ENCODE measurements at places on chromosomes 13 and 19.

DNA sequence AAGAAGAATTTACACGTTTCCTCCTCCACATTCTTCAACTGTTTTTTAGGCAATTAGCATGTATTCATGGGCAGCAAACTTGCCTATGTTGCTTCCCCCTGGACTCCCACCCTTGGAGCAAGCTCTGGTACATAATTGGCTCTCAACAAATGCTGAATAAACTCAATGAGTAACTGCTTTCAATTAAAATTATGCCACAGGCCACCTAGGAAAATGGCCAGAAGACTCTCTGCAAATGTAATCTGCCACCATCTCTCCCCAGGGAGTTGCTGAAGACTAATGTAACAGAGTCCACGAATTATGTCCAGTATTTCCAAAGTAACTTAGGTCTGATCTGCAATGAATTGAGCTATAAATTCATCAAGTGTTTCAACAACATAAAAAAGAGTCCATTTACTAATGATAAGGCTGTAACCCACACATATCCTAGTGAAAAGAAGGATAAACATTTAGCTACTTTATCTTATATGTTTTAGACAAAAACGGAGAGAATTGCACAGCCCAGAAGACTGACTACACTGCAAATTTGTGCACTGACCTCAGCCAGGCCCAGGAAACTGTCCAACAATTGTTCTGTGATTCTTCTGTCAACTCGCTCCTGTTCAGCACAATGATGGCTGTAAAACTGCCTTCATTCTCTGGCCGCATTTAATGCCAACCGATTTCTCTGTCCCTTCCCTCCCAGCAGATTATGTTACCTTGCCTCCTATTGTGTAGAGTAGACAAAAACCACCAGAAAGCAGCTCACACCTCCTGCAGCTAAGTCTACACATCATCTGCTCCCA, 808.6 kb upstream of the ARGLU1 start:
- DNase-seq: no peak

- DNase-seq: no peak
These were observed 29.9 kb downstream of the CEBPG start for GRCh38 chr19:33403221-33403972.

DNA sequence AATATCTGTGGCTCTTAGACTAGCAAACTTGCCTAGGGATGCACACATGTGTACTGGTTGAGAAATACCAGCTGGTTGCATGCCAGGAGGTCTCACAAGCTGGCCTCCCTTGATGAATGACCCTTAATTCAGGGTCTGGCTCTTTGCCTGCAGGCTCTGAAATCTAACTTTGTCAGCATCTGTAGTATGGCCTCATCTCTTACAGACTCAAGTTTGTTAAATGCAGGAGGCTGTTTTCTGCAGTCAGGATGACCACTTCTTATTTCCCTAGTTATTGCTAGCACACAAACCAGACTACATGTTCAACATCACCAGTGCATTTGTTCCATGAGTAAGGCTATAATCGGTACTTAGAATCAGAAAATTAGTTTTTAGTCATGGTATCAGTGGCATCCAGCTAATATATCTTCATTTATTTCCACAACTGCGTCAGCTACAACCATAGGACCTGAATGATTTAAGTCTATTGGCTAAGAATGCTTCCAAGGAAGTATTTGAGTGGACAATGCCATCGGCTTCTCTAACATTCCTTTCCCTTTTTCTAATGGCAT, 23.3 kb upstream of the POSTN start:
- no peak for DNase-seq

- DNase-seq: no peak
These were observed 9.8 kb downstream of the TPT1 start for GRCh38 chr13:45331123-45331619.

DNA sequence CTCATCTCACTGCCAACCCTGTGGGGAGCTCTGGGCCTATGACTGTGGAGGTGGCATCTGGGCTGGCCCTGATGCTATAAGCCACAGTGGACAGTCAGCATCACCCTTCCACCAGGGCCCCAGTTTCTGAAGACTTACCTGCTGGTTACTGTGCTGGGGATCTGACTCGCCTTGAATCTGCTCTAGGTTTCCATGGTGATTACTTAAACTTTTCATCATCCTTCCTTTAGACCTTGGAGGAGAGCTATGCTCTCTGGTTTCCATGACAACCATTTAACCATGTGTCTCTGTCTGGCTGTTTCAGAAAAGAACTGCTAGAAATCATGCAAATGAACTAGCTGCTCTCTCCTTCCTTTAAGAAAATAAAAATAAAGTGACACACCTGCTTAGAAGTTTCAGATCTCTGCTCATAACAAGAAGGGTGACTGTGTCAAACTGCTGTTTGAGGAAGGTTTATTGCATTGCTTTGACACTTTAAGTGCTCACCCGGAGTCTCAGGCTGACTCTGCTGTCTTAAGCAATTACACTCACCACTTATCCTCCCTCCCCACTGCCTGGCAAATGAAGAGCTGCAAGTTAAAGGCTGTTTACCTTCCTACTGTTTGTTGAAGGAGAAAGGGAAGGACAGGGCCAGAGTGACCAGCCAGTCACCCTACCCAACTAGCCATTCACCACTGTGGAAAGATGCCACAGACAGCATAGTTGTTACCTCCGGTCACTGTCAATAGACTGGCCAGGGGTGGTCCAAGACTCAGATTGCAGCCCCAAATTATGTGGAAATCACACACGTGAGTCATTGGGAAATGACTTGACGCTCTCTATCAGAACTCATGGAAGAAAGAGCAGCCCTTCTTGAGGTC, 87.6 kb downstream of the HSPH1 start:
- DNase-seq: peak; percentile 46

GRCh38 chr19:9858766-9859165, 23.6 kb downstream of the PIN1 start:
- no peak for DNase-seq

GRCh38 chr13:97460004-97460775, 26.2 kb downstream of the RAP2A start:
- DNase-seq: no peak

DNA sequence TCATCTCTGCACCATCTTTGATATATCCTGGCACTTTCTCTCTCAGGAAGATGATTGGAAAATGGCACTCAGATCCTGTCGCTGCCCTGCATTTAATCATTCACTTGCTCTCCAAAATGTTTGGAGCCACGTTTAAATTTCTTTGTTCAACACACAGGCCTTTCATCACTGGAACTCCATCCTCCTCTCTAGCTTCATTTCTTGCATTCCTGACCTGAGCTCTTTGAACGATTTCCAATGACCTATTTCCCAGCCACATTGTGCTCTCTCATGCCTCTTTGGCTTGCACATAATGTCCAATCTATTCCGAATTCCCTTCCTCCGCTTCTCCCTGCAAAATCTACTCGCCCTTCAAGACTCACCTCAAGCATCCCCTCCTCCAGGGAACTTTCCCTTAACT, 287.4 kb upstream of the NBEA start:
- no peak for DNase-seq

DNA sequence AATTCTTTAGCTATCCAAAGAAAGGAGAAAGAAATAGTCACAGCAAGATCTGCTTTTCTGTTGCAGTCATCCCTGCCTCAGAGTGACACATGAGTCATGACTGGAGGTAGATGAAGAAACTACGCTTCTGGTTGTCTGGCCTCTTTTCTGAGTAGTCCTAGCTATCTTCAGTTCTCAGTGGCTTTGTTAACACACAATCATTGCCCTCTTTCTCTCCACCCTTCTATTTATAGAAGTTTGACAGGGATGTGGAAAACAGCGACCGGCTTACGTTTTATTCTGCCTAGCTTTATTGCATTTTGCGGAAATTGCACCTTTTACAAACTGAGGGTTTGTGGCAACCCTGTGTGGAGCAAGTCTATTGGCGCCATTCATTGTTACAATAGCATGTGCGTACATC, 26.7 kb downstream of the SPATA13 start:
- no peak for DNase-seq

DNA sequence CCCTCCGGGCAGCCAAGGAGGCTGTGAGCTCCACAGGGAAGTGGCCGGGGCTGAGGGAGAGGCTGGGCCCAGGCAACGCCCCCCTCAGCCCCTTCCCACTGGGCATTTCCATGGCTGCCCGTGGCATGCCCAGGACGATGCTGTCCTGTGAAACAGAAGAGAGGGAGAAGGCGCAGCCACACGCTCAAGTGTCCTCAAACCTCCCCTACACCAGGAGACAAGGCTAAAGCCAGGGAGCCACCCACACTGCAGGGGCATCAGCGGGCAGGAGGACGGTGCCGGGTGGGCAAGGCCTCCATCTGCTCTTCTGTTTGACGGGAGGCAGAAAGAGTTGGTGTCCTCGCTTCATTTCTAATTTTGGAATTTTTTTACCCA, 14.2 kb upstream of the PROZ start:
- no peak for DNase-seq

DNA sequence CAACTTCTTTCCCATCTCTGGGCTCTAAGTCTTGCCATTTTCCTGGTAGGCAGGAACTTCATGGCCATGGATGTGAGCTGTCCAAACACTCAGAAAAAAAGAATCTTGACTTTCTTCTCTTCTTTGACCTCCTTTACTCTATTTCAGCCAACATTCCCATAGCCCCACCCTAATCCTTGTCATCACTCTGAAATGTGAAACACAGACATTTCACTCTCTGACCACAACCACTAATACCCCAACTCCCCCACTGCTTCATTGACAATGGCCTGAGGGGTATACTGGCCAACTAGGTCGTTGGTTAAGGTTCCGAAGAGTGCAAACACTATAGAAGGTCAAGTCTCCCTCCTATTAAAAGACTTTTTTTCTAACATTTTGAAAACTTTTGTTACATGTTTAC, 4.7 kb upstream of the CYP2A13 start:
- no peak for DNase-seq

DNA sequence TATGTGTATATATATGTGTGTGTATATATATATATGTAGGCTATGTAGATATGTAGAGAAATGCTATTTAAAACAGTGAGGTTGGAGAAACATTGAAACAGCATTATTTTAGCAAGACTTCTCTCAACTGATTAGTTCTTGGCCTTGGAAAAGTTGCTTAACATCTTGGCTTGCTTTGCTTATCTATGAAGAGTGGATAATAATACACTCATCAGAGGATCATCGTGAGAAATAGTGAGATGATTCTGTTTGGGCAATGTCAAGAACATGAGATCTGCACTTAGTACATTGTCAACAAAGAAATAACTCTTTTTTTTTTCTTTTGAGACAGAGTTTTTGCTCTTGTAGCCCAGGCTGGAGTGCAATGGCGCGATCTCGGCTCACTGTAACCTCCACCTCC, 128.3 kb downstream of the KLF5 start:
- no peak for DNase-seq

DNA sequence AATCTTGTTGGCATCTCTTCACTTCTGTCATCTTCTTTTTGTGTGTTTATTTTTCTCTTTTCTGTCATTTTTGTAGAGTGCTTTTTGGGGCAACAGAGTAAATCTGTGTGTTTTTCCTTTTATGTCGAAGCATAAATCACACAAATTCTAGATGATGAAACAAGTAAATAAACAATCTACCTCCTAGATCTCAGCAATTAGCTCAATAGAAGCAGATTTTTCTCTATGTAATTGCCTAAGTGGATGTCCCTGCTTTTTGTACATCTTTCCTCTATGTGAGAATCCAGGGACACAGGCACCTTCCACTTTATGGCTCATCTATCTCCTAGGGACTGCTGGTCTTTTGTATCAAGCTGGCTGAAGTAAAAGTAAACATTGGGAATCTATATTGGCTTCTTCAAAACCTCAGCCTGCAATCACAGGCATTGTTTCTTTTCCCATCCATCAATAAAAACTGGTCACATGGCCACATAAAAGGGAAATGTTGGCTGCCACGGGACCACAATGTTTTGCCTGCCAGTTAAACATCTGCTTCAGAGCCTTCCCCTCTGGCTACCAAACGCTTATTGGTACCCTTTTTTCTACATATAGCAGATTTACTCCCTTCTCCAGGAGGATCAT, 323.8 kb downstream of the LMO7 start:
- DNase-seq: no peak

DNA sequence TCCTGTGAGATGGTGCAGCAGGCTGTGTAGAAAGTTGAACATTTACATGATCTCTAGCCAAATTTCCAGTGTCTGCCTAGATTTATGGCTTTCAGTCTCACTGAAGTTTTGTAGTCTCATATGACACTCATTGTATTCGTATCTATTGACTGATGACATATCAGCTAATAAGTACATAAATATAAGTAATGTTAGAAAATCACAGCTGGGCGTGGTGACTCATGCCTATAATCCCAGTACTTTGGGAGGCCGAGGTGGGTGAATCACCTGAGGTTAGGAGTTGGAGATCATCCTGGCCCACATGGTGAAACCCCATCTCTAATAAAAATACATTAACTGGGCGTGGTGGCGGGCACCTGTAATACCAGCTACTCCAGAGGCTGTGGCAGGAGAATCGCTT, 54.7 kb upstream of the HTR2A start:
- no peak for DNase-seq

GRCh38 chr19:16883522-16883921, 5.3 kb upstream of the F2RL3 start:
- no peak for DNase-seq

DNA sequence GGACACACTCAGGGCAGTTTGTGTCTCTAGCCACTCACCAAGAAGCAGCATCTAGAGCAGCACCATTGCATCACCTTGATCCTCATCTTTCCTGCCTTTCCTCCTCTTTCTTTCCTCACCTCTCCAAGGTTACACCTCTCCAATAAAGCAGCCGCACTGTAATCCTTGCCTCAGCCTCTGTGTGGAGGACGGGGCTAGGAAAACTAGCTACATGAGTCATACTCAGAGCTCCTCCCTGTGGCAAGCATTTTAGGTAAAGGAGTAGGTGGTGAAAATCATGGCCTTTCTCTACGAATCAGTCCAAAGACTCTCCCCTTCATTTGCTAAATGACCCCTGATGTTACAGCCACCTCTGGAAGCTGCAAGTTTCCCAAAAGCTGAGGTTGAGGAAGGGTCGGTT, 108.9 kb downstream of the DNAJC15 start:
- no peak for DNase-seq

- no peak for DNase-seq
These were observed 22.8 kb upstream of the BCL3 start for GRCh38 chr19:44725684-44726083.

GRCh38 chr19:34274827-34275625, 20.7 kb downstream of the GARRE1 start:
- DNase-seq: no peak

- no peak for DNase-seq
These were observed 267.3 kb downstream of the DCT start for GRCh38 chr13:94212196-94212595.

DNA sequence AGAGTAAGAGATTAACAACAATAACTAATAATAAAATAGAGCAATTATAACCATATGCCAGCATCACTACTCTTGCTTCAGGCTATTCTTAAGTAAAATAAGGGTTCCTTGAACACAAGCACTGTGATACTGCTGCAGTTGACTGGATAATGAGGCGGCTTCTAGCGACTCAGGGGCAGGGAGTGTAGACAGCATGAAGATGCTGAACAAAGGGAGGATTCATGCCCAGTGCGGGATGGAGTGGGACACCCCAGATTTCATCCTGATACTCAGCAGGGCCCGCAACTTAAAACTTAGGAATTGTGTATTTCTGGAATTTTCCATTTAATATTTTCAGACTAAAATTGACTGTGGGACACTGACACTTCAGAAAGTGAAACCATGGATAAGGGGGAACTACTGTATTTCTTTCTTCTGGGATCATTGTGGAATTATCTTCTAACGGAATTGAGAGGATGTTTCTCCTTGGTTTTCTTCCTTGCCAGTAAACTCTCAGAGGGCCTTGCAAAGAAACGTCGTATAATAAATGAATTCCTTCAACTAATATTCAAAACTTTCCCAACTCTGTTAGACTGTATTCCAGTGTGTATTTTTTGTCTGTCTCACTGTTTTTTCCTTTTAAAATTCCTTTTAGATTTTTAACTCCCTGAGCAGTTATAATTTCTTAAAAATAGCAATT, 127.5 kb downstream of the B3GLCT start:
- no peak for DNase-seq
